Stimulated activated CD4-positive, alpha-beta T cell treated with anti-CD3 and anti-CD28 coated beads, Interleukin-12 subunit alpha, Interleukin-12 subunit beta, amount 100 ng/mL, for 24 hours (primary cell): ENCODE measurements at places on chromosomes 13 and 19.

DNA sequence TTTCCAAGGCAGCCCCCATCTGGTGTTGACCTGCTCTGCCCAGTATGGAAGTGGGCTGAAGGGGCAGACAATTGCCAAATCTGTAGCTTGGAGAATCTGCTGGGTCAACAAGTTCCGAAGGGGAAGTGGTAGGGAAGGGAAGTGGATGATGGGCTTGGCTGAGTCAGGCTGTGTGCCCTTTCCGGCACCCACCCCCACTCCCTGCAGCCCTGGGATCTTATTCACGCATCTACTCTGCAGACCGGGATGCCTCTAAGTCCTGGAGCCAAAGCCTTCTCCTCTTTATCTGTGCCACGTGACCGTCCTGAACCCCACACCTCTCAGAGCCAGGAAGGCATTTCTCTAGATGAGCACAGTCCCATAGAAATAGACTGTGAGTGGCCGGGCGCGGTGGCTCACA, 7.5 kb upstream of the C5AR2 start:
- DNase-seq: no peak

- no peak for DNase-seq
Observed at GRCh38 chr19:49599378-49600295, 8.7 kb downstream of the PRR12 start.

DNA sequence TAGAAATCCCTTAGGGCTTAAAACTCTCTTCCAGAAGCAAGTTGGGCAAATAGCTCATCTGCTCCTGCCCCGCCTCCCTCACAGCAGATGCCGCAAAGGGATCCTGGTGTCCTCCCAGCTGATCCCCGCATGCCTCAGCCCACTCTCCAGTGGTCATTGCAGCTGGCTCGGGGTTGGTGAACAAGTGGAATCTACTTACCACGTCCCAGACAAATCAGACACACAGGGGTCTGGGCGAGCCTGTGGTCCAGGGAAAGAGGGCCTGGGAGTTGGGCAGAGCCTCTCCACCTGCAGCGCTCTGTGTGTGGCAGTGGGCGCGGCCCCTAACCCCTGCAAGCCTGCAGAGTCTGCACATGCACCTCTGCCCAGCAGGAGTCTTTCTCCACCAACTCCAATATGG, 10.8 kb upstream of the C19orf33 start:
- no peak for DNase-seq

- DNase-seq: no peak
Observed at GRCh38 chr13:20065516-20065915, 95.3 kb downstream of the GJA3 start.

- no peak for DNase-seq
Observed at GRCh38 chr19:16581145-16581970, 9.1 kb upstream of the SLC35E1 start.

GRCh38 chr13:25990801-25991200, 61.0 kb downstream of the SHISA2 start:
- DNase-seq: no peak

DNA sequence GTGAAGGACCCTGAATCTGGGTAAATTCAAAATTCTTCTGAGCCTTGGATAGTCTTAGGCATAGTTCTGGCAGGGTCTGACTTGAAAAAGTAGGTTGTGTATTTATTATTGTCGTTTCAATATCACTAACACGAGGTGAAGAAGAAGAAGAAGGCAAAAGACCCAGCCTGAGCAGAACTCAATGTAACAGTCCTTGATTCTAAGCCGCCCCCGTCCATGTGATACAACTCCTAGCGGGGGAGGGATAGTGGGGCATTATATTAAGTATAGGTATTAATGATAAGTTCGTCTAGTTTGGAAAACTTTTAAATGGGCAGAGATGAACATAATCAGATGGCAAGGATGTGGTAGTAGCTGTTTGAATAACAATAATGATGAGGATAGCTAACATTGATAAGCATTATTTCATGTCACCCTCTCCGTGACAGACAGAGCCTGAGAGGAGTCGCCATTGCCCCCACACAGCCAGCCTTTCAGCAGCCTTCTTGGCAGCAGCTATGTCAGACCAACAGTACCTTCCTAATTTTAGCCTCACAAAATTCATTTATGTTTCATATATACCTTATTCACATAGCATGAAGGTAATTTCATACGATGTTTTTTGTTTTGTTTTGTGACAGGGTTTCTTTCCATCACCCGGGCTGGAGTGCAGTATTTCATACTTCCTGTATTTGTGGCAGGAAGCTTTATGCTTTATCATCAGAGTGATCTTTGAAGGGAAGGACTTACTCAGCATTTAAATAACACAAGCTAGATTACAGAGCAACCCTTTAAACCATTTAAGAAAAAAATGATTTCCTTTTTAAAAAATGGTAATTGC, 64.4 kb upstream of the NPAS1 start:
- DNase-seq: no peak
